ENCODE measurements at places on chromosomes 6 and 20.

DNA sequence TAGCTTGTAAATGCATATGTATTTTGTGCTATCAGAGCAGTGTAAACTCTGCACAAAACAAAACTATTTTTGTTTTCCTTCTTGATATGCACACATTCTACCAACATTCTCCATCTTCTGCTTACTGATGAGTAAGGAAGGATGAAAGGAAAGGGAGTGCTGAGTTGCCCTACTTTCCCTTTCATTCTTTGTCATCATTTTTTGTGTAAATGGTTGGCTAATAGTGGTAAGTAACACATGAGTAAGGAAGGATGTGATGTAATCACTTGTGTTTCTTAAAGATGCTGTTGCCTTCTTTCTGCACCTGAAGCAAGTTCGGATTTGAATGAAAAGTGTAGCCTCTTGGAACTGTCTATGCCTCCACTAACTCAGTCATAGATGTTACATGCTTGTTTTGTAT, 4.6 kb upstream of the REV3L start:
- DNase-seq = no peak

DNA sequence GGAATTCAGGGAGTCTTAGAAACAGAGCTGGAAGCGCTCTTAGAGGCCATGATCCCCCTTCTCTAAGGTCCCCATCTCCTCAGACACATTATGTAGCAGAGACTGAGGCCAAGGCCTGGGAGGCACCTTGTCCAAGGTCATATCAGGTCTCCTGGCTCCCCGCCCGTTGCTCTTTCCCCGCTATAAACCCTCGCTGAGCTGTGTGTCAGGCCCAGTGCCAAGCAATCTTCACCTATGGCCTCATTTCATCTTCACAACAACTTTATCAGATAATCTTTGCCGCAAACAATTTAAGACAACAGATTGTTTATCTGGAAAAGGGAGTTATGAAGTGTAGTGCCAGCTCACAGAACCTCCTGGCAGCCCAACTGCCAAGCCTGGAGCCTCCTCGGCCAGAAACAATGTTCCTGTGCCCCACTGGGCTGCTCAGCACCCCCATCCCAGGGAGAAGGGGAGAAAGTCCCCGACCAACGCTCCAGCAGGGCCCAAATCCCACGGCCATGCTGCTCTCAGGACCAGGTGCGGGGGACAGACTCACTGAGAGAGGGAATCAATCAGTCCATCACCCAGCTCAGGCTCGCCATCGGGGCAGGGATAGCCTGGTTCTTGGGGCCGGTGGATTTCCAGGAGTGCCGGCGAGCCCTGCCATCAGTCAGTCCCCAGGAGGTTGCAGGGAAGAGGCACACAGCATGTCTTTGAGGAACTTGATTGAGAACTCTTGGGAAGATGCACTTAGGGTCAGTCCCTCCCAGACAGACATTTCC, 16.9 kb upstream of the FANCE start:
- DNase-seq = no peak

DNA sequence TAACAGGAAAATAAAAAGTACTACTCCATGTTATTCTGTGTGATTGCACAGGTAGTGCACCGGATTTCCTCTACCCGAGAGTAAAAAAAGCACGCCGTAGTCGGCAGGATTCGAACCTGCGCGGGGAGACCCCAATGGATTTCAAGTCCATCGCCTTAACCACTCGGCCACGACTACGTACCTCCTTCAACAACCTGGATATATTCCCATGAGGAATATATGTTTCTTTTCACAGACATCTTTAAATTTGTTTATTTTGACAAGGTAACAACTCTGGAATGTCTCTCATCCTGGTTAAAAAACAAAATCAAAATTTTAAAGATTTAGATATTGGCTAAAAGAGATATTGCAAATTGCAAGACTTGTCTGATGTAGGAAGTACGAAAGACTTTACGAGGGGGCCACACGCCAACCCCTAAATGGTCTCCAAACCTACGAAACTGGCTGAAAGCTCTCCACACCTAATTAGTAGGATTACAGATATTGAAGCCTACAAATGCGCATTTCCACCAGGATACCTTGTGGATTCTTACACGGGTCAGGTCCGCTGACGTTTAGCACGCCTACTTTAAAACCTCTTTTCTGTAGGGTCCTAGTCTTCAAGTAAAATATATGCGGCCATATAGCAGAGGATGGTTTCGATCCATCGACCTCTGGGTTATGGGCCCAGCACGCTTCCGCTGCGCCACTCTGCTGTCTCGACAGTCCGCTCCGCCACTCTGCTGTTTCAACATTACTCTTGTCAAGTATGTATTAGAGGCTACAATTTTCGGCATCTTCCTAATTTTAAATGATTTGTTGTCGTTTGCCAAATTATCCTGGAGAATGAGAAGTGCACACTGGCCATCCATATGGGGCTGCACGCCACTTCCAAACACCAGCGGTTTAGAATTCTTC, 52.2 kb upstream of the BTN3A2 start:
- DNase-seq = no peak

DNA sequence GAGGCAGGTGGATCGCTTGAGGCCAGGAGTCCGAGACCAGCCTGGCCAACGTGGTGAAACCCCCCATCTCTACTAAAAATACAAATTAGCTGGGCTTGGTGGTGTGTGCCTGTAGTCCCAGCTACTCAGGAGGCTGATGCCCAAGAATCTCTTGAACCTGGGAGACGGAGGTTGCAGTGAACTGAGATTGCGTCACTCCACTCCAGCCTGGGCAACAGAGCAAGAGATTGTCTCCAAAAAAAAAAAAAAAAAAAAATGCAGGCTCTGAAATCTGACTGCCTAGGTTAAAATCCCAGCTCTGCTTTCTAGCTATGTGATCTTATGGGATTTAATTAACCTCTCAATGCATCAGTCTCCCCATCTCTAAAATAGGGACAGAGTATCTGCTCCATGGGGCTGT, 3.3 kb upstream of the TMEM217 start:
- DNase-seq = no peak

DNA sequence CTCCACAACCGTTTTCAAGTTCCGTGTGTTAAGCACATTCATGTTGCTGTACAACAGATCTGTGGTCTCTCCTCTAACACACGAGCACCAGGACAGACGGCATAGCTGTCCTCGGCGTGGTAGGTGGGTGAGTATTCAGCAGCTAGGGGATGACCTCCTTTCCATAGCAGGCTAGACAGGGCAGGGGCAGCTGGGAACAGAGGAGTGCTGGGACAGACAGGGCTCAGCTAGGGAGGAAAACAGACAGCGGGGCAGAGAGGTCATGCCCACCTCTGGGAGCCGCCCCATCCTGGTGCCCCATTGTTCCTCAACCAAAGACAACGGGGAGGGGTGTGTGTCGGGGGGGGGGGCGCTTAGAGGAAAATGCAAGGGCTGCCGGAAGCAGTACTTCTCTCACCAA, 271.5 kb upstream of the FOXQ1 start:
- no peak for DNase-seq

DNA sequence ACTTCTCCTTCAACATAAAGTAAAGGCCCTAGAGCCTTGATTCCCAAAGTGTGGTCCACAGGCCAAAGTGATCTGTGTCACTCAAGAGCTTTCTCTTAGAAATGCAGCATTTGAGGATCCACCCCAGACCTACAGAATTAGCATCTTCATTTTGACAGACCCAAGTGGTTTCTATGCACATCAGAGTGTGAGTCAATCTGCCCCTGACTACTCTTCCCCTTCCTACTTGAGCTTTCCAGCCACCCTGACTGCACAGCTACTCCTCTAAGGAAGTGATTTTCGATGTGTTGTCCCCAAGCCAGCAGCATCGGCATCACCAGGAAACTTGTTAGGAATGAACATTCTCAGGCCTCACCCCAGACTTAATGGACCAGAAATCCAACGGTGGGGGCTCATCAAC, 2.6 kb downstream of the MEP1A start:
- no peak for DNase-seq

- no peak for DNase-seq
Measured at GRCh38 chr20:63167026-63167917, 48.7 kb downstream of the YTHDF1 start.

GRCh38 chr20:20085071-20085470, 32.7 kb downstream of the CFAP61 start:
- DNase-seq = no peak

GRCh38 chr6:20476501-20477043, 57.7 kb upstream of the CDKAL1 start:
- no peak for DNase-seq

DNA sequence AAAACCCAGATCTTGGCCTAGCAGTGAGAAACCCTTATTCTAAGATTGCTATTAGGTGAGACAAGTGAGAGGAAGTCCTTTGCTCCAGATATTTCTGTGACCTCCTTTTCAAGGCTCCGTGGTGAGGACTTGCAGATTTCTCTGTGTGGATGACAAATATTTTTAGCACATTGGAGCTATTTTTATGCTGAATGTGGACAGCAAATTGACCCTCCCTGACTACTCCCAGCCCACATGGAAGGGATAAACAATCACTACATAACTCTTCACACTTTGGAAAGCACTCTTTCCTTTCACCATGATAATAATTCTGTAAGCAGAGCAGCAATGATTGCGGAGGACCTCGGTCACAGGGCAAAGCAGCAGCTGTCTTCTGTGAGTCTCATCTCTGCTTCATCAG, 88.0 kb upstream of the ADGRF1 start:
- no peak for DNase-seq

DNA sequence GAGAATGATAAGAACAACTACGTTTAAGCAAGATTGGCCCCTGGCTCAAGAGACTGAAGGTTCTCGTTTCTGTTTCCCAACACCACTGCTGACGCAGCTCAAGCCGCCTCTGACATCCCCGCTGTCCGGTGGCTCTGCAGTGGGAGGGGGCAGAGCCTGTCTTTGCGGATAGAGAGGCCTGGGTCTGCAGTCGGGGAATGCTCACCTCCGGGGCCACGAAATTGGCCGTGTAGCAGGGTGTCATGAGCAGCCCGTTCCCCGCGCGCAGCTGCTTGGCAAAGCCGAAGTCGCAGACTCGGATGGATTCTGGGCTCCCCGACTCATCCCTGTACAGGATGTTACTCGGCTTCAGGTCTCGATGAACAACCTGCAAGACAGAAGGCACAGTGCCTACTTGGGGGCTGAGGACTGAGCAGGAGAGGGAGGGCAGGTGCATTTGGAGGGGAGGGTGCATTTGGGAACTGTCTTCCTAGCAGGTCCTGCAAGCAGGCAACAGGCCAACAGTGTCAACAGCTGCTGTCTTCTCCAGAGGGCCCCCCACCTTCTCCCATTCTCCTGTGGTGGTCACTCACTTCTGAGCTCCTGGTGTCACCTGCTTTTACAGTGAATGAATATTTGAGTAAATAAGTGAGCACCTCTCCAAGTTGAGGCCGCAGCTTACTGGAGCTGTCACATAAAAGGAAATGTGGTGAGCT, 40.5 kb upstream of the MPC1 start:
- no peak for DNase-seq

- no peak for DNase-seq
Measured at GRCh38 chr6:151330130-151330696, 61.1 kb downstream of the ZBTB2 start.

- DNase-seq = no peak
Measured at GRCh38 chr6:152298055-152298647, 339.0 kb downstream of the SYNE1 start.

DNA sequence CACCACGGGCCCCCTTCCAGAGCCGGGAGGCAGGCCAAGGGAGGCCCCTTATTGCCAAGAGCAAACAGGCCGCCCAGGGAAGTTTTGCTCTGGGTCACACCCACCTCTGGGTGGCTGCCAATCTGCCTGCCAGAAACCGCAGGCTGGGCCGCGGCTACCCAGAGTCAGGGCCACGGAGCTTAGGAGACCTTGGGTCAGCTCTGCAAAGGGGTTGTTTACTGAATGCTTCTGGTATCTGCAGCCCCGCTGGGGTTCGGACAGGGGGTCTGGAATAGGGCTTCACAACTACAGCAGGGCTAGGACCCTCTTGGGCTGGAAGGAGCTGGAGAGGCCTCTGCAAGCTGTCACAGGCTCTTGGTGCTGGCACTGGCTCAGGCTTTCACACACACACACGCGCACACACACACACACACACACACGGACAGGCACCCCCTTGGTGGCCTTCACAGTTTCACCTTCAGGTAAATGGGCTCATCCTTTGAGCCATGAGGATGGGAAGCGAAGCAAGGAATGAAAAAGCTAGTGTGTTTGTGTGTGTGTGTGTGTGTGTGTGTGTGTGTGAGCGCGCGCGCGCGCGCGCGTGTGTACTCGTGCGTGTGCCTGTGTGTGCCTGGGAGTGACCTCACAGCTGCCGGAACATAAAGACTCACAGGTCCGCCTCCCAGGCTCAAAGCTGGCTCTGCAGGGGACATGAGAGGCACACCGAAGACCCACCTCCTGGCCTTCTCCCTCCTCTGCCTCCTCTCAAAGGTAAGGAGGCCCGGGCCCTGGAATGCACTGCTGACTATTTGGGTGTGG, at the start of gene CCN5:
CCN5 (plus strand) TSS at position 669 of the 798 bp plus-strand sequence; CDS start at position 691, 22 bp downstream.
- no peak for DNase-seq

GRCh38 chr6:156525541-156525940, 251.6 kb upstream of the ARID1B start:
- no peak for DNase-seq

DNA sequence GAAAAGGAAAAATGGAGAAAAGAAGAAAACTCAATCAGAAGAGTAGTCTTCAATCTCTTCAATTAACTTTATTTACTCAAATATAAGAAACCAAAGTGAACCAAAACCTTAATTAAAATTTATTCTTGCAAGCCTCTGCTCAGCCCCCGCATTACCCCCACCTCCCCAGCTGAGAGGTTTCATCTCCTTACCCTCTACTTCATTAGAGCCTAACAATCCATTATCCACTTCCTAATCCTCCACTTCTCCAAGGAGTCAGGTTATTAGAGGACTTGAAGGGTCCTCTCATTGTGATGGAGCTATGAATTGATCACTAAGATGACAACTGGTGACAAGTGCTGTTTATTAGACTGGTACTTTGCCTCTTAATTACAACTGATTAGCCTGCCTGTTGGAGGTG, 956.5 kb downstream of the TFAP2A start:
- no peak for DNase-seq

GRCh38 chr20:43323592-43323991, 133.9 kb upstream of the PTPRT start:
- no peak for DNase-seq

GRCh38 chr20:31740656-31741323, 1.7 kb downstream of the TPX2 start:
- no peak for DNase-seq

- DNase-seq = no peak
Measured at GRCh38 chr6:167706313-167707109, 120.2 kb upstream of the AFDN start.

GRCh38 chr6:51472745-51473487, 614.5 kb downstream of the PKHD1 start:
- no peak for DNase-seq

DNA sequence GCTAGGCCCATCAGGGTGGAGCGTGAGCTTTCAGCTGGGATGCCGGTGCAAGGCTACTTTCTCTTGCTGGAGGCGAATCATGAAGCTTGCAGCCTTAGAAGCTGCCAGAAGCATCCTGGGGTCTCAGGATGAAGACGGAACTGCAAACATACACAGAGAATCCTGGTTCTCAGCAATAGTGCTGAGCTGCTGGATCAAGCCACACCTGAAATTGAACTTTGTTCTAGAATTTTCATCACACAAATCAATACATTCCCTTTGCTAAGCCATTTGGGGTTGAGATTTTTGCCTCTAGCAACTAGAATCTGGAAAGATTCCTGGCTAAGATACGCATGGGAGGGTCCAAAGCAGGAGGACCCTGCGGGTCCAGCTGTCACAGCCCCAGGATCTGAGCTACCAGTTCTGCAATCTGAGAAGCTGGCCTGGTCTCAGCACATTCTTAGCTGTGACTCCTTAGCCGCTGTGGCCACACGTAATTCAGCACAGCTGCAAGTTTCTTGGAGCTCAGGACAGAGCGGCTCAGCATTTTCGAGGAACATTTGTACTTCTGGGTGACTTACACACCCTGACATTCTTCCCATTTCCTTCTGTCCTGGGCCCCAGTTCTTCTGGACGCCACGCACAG, 6.6 kb upstream of the ARFGAP1 start:
- DNase-seq = no peak

All from GM12892 (cell line).